ENCODE measurements at places on chromosomes 11 and 22.

GRCh38 chr11:118175031-118175992, 1.1 kb downstream of the SCN2B start:
- peak; percentile 36 for DNase-seq

GRCh38 chr11:74265256-74265655, 46.2 kb downstream of the P4HA3 start:
- no peak for DNase-seq

GRCh38 chr11:109033627-109034338, 368.9 kb downstream of the DDX10 start:
- peak; percentile 56 for DNase-seq

DNA sequence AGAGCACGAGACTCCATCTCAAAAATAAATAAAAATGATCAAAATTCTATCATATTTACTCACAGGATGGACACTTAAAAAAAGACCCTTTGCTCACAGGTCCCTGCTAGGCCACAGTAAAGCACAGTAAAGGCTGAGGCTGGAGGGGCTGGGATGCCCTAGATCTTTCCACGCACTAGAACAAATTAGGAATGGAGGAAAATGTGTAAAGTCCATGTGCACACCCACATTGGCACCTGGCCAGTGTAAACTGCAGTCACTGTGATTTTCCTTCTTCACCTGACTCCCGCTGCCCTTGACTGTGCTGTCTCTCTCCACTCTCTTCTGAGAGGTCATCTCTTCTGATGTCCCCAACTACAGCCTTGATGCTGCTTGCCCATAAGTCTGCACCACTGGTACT, 195.5 kb downstream of the EFCAB6 start:
- no peak for DNase-seq

GRCh38 chr11:33779849-33780528, 5.7 kb upstream of the FBXO3 start:
- DNase-seq = peak; percentile 82

DNA sequence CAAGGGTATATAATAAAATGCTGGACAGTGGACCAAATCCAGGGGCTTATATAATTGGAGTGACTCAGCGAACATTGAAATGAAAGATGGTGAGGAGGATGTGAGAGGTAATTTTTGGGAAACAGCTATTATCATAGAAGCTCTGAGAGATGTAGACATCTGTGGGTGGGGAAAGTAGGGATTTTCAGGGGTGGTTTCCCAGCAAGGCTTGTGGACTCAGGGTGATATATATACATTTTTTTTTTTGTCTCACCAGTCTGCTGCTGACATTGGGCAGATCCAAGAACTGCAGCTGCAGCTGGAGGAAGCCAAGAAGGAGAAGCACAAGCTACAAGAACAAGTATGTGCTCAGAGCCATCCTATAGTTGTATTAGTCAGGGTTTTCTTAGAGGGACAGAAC, 208.1 kb downstream of the MYO18B start:
- DNase-seq = no peak

DNA sequence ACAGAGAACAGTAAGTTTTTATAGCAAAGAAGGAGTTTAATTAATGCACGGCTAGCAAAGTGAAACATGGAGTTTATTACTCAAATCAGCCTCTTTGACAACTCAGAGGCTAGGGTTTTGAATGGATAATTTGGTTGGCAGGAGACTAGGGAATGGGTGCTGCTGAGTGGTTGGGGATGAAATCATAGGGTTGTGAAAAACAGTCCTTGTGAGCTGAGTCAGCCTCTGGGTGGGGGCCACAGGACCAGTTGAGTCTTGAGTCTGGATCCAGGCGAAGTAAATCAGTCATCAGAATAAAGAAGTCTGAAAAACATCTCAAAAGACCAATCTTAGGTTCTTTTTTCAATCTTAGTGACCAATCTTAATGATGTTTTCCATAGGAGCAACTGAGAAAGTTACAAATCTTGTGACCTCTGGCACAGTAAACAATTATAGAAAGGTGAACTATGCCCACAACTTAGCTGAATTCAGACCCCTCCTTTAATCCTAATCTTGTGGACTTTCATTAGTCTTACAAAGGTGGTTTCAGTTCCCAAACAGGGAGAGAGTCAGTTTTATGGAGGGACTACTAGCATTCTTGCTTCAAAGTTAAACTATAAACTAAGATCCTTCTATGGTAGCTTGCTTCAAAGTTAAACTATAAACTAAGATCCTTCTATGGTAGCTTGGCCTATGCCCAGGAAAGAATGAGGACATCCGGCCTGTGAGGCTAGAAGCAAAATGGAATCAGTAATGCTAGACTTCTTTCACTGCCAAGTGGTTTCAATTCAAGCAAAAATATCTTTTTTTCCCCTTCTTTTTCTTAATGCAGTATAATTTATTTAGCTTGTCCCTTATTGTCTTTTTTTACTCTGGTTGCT, 84.5 kb downstream of the AASDHPPT start:
- no peak for DNase-seq

DNA sequence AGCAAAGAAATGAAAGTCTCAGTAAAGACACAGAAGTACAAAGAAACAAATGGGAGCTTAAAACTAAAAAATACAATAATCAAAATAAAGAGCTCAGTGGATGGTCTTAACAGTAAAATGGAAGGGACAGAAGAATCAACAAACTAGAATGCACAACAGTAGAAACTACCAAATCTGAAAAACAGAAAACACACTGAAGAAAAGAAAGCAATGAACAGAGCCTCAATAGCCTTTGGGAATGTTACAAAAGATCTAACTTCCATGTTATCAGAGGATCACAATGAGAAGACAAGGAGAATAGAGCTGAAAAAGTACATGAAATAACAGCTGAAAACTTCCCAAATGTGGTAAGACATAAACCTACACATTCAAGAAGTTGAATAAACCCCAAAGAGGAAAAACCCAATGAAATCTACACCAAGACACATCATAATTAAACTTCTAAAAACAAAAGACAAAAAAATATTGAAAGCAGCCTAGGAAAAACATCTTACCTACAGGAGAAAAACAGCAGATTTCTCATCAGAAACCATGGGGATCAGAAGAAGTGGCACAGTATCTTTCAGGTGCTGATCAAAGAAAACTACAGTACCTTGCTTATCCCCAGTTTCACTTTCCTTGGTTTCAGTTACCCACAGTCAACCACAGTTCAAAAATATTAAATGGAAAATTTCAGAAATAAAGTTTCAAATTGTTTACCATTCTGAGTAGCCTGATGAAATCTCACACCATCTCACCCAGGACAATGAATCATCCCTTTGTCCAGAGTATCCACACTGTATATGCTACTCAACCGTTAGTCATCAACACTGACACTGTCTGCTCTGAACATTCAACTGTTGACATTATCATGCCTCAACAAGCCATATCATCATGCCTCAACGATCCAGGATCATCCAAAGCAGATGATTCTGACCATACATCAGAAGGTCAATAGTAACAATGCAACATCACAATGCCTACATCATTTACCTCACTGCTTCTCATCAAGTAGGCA, 22.2 kb downstream of the RRAS2 start:
- peak; percentile 60 for DNase-seq

DNA sequence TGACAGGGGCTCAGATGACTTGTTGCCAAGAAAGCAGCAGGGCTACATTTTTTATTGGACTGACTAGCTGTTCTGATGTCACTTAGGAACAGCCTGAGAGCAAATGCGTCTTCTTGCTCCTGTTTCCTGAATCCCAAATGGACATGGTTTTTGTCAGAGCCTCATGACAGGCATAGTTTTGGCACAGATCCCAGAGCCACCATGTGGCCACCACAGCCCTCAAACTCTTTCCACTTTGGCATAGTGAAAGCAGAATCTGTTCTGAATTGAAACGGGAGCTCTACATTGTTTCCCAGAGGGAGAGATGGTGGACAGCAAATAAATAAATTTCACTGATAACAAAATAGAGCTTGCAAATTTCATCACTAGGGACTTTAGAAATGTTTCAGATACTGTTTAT, 222.2 kb downstream of the C11orf87 start:
- DNase-seq = peak; percentile 16

GRCh38 chr22:44111562-44112155, 69.1 kb upstream of the PARVG start:
- DNase-seq = no peak

- DNase-seq = no peak
Measured at GRCh38 chr11:103109818-103110388, 677 bp downstream of the DYNC2H1 start.
